BE2C (cell line): ENCODE measurements at places on chromosomes 1 and 21.

DNA sequence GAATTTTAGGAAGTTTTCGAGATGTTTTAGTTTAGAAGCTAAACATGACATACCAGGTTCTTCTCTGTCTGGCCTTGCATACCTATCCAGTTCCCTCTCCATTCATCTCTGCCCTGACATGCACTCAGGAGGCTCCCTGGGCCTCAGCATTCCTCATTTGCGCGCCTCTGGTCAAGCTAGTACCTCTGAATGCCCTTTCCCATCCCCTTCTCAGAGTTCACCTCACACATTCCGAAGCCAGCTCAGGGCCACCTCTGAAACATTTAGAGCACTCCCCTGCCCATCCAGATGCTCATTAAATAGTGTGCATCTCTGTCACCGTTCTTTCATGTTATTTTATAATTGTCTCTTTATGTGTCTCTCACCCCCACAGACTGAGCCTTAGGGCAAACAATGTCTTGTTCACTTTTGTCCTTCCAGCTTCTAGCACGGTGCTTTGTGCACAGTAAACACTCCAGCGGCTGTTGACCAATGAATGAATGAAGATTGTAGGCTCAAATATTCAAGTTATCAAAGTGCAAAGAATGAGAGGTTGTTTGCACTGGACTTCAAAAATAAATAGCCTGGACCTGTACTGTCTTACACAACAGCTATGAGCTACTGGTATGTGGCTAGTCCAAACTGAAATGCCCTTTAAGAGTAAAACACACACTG, 1.2 kb upstream of the DHCR24 start:
- no peak for DNase-seq

GRCh38 chr1:172469717-172470116, 25.8 kb upstream of the PIGC start:
- no peak for DNase-seq

- DNase-seq, result no peak
Observed at GRCh38 chr1:234893359-234893724, 235.3 kb downstream of the TOMM20 start.

GRCh38 chr1:107523736-107524135, 382.9 kb downstream of the NTNG1 start:
- DNase-seq, result no peak

- no peak for DNase-seq
Observed at GRCh38 chr1:23419180-23419579, 5.4 kb downstream of the TCEA3 start.

GRCh38 chr1:54243022-54243421, 43.1 kb downstream of the MRPL37 start:
- DNase-seq, result no peak

DNA sequence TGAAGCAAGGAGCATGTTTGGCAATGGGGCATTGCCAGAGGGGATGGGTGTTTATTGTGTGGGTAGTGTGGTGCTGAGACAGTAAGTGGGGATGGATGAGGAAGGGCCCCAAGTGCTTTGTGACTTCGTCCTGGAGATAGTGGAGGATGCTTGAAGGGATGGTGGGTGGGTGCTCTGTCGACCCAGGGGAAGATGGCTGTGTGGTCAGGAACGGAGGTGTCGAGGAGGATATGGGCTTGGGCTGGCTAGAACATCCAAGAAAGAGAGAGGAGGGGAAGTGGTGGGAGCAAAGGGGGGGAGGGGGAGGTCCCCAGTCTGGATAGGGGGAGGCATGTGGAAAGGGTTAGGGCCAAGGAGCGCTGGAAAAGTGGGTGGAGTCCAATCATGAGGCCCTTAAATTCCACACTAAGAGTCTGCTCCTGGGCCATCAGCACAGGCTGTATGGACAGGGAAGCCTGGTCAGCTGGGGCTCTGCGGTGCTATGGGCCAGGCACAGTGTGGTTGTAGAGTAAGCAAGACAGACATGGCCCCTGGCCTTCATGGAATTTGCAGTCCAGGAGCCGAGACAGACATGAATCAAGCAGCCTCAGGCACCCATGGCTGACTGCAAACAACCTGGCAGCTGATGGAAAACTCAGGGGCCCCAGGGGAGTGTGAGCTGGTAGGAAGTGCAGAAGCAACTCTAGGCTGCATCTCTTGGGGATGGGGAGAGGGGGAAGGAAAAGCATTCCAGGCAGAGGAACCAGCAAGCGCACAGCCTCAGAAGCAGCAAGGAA, 36.3 kb downstream of the EDN2 start:
- DNase-seq, result peak; percentile 70
